GM23248 (cell line): ENCODE measurements at places on chromosomes 6 and 20. TPM values are rescaled to one million over a fixed set of nuclear protein-coding genes. Genes with fewer than 3 reads are reported as not detected.

The HLA-F gene
- total RNA-seq, result 0.13 and 0.43 TPM in 2 replicates

DNA sequence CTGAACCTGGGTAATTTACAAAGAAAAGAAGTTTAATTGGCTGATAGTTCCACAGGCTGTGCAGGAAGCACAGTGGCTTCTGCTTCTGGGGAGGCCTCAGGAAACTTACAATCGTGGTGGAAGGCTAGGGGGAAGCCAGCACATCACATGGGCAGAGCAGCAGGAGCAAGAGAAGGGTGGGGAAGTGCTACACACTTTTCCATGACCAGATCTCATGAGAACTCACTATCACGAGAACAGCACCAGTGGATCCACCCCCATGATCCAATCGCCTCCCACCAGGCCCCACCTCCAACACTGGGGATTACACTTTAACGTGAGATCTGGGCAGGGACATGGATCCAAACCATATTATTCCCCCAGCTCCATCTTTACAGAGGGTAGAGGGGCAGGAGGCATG is 166.4 kb downstream of the NFATC2 start:
- no peak for DNase-seq

GRCh38 chr6:38400764-38401163 is 239.0 kb downstream of the BTBD9 start:
- DNase-seq, result no peak

- DNase-seq, result no peak
Observed at GRCh38 chr6:14739827-14740226, 506.0 kb upstream of the JARID2 start.

The GRM4 gene
- total RNA-seq, result 0.22 and 0.38 TPM in 2 replicates

The DZANK1 gene
- 1.2 and 3.4 TPM in 2 replicates for total RNA-seq

DNA sequence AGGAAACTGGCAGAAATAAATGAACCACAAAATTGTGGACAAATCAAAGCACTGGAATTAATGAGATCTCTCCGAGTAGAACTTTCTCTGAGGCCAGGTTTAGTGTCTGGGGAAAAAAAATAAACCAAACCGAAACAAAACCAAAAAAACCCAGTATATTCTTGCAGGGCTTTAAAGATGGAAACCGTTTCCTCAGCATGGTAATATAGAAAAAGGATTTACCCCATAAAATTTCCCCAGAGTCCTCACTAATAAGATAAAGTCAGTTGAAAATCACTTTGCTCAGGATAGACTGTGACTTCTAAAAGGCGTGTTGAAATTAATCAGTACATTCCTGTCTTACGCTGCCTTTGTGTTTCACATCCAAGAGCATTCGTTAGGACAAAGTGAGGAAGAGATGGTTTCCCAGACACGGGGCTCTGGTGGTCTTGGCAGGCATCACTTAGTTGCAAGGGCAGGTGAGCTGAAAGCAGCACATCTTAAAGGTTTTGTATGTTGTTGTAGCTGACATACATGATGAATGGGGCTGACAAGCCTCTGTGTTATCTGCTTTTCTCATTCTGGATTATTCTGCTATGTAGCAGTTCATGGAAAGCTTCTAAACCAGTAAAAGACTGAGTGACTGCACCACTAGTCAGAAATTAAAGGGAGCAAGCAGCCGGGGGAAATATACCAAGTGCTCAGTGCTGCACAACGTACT is 85.2 kb upstream of the PRL start:
- no peak for DNase-seq

DNA sequence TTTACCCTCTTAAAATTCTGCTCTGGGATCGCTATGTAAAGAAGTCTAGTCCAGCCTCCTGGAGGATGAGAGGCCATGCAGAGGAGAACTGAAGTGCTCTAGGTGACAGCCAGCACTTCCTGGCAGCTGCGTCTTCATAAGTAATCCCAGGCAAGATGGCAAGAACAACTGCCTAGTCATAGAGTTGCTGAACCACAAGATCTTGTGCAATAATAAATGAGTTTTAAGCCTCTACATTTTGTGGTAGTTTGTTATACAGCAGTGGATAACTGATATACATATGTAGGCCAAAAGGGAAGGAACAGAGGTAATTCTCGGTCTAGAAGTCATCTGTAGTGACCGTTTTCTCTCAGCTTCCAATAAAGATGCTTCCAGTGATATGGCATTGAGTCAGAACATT is 103.8 kb upstream of the FLRT3 start:
- peak; percentile 68 for DNase-seq

DNA sequence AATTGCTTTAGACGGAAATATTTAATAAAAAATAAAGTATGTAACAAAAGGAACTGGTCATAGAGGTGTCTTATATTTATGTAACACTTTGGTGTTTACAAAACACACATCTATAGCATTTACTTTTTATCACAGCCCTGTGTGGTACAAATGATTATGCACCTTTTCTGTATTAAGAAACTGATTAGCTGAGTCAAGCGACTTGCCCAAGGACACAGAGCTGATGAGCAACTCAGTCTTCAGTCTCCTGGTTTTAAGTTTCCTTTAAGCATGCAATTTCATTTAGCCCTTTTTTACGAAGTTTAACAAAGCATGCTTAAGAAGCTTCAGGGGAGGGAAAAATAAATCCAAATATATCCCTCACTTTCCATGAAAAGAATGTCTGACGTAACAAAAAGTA is 2.5 kb downstream of the DCDC2 start:
- no peak for DNase-seq

The PPIL4 gene
- total RNA-seq, result 32.2 and 43.5 TPM in 2 replicates

DNA sequence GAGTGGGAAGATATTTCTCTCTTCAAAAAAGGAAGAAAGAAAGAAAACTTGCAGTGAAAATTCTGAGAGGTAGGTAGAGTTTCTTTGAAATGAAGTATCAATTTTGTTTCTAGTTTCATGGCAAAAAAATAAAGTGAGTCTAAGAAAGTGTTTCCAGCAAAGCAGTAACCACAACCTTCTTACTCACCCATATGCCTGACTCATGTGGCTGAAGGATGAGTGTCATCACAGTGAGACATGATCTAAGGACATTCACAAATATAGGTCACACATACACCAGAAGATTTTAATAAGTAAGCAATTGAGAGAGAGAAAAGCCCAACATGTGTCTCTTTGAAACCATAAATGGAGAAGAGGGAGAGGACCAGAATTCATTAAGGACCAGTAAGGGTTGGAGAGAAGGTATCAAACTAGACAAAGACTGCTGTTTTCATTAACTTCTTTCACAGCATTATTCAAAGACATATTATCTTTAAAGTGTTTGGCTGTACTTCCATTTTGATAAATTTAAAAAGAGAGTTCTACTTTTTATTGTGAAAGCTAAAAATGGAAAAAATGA is 169.5 kb downstream of the FRK start:
- DNase-seq, result peak; percentile 85

DNA sequence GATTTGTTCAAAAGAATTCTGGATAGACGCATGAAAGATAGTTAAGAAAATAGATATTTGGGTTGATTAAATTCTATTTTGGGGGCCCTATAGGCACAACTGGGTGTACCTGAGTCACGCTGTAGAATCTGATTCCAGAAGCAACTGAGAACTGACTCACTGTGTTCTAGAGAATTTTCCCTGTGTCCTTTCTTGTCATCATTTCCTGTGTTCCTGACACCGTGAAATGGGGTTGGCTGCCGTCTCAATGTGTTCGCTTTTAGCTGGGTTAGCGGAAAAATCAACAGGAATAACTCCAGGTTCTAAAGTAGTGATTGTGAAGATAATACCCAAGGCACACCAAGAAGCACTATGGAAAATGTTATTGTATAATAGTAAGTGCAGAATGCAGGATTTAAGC is 5.0 kb downstream of the GCNT2 start:
- no peak for DNase-seq

DNA sequence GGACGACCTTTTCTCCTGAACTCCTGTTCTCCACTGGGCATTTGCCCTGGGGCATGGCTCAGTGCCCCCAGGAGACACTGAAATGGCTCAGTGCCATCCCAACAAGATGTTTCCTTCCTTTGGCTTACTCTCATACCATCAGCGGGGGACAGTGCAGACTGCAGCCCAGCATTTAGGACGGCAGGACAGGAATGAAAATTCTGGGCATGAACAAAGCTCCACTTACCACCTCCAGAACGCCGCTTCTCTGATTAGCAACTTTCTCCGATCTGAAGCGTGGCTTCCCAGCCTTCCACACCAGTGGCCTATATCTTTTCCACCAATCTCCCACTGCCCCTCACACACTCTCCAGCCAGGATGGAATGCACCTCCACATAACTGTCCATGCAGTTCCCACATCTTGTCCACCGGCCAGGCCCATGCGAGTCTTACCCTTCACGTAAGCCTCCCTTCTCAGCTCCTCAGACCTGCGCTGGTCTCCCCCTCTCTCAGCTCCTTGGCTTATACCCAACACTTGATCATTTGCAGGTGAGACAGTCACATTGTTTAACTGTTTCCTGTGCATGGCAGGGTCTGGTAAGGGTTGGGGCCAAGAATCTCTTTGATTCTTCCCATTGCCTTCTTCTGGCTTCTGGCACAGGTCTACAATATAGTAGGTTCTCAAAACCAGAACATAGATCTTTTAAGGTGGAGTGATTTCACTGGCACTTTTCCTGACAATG is 114.5 kb downstream of the FYN start:
- no peak for DNase-seq

DNA sequence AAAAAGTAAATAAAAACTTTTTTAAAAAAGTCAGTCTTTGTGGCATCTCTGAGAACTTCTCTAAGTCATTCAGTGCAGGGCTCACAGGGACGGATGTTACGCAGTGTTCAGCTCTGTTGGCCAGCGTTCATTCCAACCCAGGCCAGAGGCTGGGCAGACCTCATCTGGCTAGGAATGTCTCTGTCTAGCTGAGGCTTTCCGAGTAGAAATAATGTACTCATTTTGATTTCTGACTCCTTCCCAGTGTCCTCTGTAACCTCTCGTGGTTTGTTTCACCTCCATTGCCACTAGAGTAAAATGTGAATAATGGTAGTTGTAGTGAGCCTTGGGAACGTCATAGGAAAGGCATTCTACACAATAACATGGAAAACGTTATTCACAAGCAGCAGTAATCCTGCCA is 135.1 kb downstream of the TMEM242 start:
- no peak for DNase-seq
